ENCODE measurements at places on chromosomes 2 and 18. TPM values are rescaled to one million over a fixed set of nuclear protein-coding genes. Genes with fewer than 3 reads are reported as not detected.

DNA sequence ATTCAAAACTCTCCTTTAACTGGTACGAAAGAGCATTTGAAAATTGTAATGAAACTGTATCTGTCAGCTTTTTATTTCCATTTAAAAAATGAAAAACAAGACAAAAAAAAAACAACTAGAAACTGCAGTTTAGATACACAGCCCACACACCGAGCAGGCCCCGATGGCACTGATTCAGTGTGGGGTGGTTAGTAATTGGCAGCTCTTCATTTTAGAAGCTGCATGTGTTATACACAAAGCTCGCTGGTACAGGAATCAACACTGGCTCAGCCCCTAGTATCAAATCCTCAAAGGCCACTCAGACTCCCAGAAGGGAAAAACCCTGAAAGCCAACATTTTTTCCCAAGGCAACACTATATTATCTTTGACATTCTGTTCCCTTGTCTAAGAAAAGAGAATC lies 30.5 kb upstream of the RMDN2 start:
- no peak for DNase-seq

ANKAR gene
- polyA plus RNA-seq = 2.5 TPM

B3GNT7 gene
- 2.5 TPM for polyA plus RNA-seq

- DNase-seq = no peak
Observed at GRCh38 chr2:120358734-120359465, 13.0 kb downstream of the INHBB start.

FOXI3 gene
- polyA plus RNA-seq = not detected

DNA sequence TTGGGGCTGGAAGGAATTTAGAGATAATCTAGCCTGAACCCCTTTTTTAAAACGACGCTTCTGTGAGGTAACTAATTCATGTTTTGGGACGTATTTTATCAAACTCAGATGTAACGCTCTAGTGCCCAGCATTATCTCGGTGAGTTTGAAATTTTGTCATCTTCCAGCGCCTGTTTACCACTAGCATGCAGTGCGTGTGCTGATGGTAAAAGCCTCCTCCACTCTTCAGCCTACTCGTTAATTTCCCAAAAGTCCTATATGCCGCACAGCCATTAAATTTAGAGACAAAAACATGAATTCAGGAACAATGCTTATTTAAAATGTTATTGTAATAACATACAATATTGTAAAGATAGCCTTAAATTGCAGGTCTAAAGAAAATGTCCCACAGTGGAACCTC lies 2.8 kb downstream of the ZCCHC2 start:
- DNase-seq = no peak

GRCh38 chr18:63868546-63868945 lies 19.0 kb upstream of the SERPINB2 start:
- DNase-seq = no peak

GRCh38 chr2:25664183-25664964 lies 9.0 kb downstream of the DTNB start:
- peak; percentile 50 for DNase-seq

DNA sequence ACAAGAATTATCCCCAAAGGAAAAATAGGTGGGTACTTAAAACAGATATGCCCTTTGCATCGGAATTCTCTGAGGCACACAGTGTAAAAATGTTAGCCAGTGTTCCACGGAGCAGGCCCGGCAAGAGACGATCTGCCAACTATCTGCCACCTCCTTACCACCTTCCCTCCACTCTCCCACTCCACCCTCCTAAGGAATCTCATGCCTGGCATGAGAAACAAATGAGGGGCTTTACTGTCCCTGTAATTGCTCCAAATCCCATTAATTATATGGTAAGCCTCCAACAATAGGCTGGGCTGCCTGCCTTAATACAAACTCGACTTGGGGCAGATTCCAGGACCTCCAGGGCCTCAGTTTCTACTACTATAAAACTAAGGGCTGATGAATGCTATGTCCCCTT lies 102.3 kb downstream of the ZBTB7C start:
- no peak for DNase-seq

GRCh38 chr2:74001121-74001520 lies 16.4 kb downstream of the TET3 start:
- DNase-seq = no peak

DNA sequence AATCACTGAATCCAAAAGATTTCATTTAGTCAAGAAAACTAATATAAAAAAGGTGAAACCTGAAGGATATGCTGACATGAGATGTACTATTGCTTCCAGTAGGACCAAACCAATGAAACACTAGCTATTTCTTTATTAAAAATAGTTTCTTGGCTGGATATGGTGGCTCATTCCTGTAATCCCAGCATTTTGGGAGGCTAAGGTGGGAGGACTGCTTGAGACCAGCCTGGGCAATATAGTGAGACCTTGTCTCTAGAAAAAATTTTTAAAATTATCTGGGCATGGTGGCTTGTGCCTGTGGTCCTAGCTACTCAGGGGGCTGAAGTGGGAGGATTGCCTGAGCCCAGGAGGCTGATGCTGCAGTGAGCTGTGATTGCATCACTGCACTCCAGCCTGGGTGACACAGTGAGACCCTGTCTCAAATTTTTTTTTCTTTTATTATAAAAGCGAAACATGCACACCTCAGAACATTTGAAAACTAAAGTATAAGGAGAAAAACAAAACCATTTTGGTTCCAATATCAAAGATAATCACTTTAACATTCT lies 266.2 kb downstream of the TGIF1 start:
- DNase-seq = no peak

GRCh38 chr2:28654663-28655320 lies 96.8 kb upstream of the PPP1CB start:
- no peak for DNase-seq

EML4 gene
- polyA plus RNA-seq = 3.8 TPM

DNA sequence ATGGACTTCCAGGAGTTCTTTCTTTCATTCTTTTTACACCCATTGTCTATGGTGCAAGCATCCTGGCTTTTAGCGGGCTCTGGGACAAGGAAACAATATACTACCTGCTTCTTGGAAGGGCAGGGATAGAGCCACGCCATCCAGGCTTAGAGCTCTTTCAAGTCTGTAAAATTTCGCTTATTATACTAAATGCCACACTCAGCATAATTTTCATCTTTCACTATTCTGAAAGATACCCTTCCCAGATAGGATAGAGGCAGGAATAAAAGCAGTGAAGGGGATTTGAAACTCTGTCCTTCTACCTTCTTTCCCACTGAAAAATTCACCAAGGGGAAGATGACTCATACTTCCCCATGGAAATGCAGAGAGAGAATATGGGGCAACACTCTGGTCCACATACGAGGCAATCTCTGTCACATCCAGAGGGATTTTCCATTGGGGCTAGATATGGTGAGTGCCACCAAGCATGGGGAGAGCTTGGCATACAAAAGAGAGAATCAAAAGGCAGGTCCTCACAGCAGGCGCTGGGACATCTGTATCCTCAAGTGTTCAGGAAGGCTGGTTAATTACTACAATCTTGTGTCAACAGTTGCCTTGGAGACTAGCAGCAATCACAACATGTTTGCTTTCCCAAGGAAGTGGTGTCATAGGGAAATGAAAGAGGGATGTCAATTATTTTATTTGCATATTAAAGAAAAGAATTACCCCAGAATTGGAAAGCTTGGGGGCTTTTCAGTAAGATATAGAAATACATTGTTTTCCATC lies 127.6 kb downstream of the TDRD15 start:
- no peak for DNase-seq

DNA sequence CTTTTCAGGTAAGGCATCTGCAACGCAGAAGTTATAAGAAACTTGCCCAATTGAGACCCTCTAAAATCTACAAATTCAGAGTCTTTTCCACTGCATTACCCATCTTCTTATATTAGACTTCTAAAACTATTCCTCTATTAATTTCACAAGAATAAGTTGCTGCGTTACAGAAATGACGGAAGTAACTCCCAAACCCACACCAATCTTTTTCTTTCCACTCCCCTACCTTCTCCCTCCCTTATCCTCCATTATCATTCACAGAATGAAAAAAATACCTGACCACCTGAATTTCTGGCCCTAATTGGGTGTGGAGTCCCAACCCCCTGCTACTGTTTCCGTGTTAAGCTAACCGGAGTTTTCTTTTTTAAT lies 689 bp downstream of the RPRD1A start:
- no peak for DNase-seq

ELOA2 gene
- not detected for polyA plus RNA-seq

GRCh38 chr2:12416600-12416999 lies 300.1 kb upstream of the TRIB2 start:
- DNase-seq = peak; percentile 80

RAPGEF4 gene
- polyA plus RNA-seq = 5.9 TPM

PRKAG3 gene
- polyA plus RNA-seq = 0.07 TPM

- DNase-seq = no peak
Observed at GRCh38 chr2:216503159-216503629, 4.5 kb downstream of the RPL37A start.

BUB1 gene
- polyA plus RNA-seq = 0.38 TPM

TSPYL6 gene
- polyA plus RNA-seq = not detected

GRCh38 chr2:172962082-172962481 lies 113.6 kb upstream of the MAP3K20 start:
- no peak for DNase-seq

ZNF892 gene
- polyA plus RNA-seq = 0.97 TPM

DNA sequence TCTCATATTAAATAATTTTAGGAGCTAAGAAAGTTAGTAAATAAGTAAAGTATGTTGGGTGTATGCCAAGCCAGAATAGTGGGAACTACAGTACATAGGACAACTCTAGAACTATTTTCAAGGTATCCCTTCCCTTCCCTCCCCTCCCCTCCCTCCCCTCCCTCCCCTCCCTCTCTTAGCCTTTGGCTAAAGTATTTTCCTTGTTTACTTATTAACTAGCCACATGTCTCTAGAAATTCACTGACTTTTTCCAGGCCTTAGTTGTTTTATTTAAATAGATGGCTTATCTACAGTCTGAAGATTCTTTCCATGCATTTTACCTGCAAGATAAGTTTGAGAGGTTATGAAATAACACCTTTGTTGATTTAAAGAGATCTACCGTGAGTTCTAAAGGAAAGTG lies 402.1 kb downstream of the PARD3B start:
- DNase-seq = no peak

- no peak for DNase-seq
Observed at GRCh38 chr18:31429623-31430022, 17.9 kb upstream of the DSG3 start.

TCF4 gene
- 17.3 TPM for polyA plus RNA-seq

NCKAP5 gene
- polyA plus RNA-seq = 3.8 TPM

KCNG2 gene
- polyA plus RNA-seq = not detected

DNA sequence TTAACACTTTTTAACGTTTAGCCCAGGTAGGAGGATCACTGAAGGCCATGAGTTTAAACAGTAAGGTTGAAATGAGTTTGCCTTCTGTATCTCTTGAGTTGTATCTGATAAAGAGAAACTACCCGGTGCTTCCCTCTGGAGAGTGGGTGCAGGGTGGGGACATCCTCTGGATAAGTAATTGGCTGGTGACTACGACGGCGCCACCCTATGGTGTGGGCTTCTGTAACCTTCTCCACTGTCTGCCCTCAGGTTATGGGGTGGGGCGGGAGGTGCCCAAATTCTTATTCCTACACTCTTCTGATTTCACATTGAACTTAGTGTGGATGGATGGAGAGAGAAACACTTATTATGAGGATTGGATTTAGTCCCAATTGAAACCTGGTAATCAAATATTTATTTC lies 68.8 kb downstream of the LDLRAD4 start:
- peak; percentile 26 for DNase-seq

SLC38A11 gene
- 0.25 TPM for polyA plus RNA-seq

DNA sequence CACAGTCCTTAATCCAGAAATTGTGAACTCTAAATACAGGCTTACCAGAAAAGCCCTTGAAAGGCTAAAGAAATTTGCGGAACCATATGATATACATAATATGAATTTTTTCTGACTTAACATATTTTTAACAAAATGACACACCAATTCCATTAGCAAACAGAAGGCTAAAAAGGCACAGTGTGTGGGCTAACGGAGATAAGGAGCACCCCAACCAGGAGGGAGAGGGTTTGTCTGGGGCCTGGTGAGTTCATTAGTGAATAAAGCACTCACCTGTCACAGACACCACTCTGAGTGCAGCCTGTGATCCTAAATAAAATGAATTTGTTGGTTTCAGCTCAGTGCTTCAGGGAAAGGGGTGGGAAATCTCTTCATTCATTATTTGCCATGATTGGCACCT lies 2.7 kb upstream of the FECH start:
- no peak for DNase-seq

GRCh38 chr18:23757437-23757733 lies 68.1 kb downstream of the LAMA3 start:
- no peak for DNase-seq

- no peak for DNase-seq
Observed at GRCh38 chr2:119068154-119068725, 90.3 kb downstream of the C1QL2 start.

DNA sequence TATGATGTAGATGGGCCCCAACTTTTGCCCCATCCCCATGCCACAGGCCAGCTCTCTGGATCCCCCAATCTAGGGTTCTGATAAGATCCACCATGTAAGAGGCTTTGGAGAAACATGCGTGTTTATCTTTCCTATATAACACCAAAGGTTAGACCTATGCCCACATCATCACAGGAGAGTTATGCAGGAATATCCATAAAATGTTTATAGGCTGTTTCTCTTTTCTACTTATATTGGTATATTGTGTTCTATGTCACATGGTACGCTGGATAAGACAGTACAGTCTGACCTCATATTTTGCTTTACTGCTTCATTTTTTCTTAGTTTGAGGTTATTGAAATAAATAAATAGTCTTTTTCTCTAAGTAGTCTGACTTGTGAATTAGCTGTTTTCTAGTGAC lies 1013.9 kb upstream of the GYPC start:
- no peak for DNase-seq

DNA sequence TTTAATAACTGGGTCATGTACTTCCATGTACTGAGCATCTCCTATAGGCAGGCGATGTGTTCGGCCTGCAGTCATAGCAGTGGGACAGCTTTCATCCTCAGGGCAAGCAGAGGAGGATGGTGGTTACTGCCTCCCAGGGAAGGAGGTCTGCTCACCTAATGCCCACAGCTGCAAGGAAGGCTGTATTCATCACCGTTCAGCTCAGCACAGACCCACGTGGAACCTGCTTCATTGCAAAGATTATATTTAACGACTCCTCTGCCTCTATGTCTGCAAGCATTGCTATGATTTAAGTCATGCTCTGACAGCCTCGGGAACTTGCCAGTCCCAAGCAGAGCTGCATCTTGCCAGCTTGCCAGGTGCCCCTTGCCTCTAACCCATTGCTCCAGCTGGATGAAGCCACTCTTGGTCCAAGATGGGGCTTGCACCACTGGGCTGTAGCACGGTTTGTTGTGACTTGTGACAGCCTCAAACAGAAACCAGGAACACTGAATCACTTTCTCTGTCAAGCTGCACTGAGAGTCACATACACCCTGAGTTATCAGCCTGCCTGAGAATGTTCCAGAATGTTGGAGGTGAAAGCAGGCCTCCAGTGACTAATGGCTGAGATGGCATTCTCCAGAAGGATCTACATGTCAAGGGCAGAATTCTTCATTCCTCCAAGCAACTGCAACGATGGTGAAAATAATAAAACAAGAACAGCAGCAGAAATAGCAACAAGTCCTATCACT lies 651.1 kb upstream of the ID2 start:
- DNase-seq = no peak

GRCh38 chr2:119249855-119250717 lies 26.5 kb downstream of the STEAP3 start:
- no peak for DNase-seq

SGPP2 gene
- polyA plus RNA-seq = 4.7 TPM

Measured in right cardiac atrium (tissue), 5 donors.